CD4-positive, alpha-beta T cell treated with Interleukin-4 for 4 hours (primary cell): ENCODE measurements at places on chromosomes 3 and 15.
A peak's percentile ranks its signal among the peaks of the same experiment; 100 is the strongest.

GRCh38 chr3:175163686-175164085 is 304.6 kb downstream of the NAALADL2 start:
- no peak for DNase-seq

- no peak for DNase-seq
These were observed 27.1 kb upstream of the SLC30A4 start for GRCh38 chr15:45549541-45550220.

- no peak for DNase-seq
These were observed 7.0 kb upstream of the SPICE1 start for GRCh38 chr3:113521981-113522380.

GRCh38 chr3:51686056-51686455 is 15.0 kb downstream of the TEX264 start:
- no peak for DNase-seq

GRCh38 chr15:84750583-84751092 is 2.2 kb downstream of the ZNF592 start:
- DNase-seq = no peak

GRCh38 chr3:86245360-86245759 is 745.6 kb downstream of the VGLL3 start:
- DNase-seq = no peak

- no peak for DNase-seq
These were observed 33.5 kb downstream of the SV2B start for GRCh38 chr15:91133511-91133910.

GRCh38 chr3:9384141-9384828 is 13.1 kb upstream of the SETD5 start:
- DNase-seq = no peak

- DNase-seq = no peak
These were observed 18.2 kb upstream of the COL8A1 start for GRCh38 chr3:99620077-99620767.

DNA sequence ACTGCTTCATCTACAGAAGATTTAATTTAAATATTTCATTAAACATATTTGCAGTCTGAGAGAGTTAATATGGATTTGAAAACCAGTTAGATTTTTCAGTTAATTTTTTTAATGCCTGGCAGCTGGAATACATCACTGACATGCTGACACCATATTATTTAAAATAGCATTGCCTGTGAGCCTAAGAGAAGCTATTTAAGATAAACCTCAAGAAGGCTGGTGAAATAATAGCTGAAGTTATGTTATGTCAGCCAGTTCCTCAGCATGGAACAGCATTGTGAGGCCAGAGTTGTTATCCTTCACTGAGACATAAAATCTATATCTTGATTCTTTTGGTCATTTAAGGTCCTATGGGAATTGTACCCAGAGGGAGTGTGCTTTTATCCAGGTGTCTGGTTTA is 705.2 kb downstream of the NAALADL2 start:
- DNase-seq = no peak

- no peak for DNase-seq
These were observed 83.8 kb downstream of the GADL1 start for GRCh38 chr3:30810625-30811024.

DNA sequence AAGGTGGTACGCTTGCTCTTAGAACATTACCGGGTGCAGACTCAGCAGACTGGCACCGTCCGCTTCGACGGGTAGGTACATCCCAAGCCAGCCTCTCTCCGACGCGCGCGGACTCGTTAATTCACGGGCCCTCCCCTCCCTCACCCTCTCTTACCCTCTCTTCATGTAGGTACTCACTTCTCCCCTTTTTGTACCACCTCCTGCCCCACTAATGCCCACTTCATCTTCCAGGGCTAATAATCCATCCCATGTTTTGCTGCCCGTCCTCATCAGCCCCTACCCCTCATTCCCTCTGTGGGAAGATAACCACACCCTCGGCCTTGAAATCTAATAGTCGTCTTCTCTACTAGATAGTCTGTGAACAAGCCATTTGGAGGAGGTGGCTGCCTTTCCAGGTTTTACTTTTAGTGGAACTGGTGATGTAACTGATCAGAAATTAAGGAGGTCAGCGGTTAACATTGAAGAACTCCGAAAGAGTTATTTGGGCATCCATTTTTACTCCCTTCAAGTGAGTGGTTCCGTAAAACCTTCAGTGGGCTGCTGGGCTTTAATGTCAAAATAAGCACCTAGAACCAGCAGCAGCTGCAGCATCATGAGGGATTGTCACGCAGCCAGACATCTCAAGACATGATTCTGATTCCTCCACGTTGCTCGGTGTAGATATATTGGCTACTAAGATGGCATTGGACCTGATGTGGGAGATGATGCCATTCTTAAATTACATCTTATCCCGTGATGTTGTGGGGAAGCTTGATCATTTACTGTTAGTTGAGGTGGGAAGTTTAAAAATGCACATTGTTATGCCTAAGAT is 1.3 kb downstream of the FEM1B start:
- DNase-seq = no peak

GRCh38 chr3:148021381-148021780 is 612.2 kb downstream of the ZIC1 start:
- DNase-seq = no peak

DNA sequence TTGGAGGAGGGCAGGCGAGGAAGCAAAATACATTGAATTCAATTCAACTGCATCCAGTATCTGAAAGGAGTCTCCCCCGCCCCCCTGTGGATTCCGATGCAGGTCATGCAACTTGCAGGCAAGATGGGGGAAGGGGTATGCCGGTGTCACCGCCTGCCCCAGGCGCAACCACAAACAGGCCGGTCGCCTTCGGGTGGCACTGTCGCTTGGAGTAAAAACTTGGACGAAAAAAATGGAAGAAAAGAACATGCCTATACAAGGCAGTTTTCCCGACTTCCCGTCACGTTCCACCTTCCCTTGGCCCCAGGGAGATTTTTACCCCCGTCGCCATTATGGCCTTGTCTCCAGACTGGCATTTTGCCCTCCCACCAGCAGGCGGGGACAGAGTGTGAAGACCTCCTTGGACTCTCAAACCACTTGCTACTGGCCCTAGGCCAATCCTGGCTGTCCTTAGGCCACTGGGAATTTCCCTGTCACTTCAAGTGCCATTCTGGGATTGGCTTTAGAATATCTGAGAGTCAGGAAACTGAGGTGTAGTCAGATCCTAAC is 1.6 kb upstream of the NTRK3 start:
- DNase-seq = no peak

DNA sequence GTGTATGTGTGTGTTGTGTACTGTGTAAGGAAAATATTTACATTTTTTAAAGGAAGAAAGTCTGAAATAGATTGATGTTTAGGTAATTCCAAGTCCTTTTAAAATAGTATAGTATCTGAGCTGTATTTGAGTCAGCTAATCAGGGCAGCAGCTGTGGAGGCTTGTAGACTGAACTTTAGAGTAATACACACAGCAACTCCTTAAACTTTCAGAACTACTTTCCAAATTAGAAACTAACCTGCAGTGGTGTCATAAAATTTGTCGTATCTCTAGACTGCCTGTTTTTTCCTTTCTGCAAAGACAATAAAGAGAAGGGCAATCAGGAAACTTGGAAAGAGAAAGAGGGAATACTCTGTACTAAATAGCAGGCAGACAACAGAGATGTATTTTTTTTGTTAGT is 391.0 kb upstream of the AZI2 start:
- DNase-seq = no peak

- no peak for DNase-seq
These were observed 7.4 kb upstream of the CAMP start for GRCh38 chr3:48215876-48216275.

DNA sequence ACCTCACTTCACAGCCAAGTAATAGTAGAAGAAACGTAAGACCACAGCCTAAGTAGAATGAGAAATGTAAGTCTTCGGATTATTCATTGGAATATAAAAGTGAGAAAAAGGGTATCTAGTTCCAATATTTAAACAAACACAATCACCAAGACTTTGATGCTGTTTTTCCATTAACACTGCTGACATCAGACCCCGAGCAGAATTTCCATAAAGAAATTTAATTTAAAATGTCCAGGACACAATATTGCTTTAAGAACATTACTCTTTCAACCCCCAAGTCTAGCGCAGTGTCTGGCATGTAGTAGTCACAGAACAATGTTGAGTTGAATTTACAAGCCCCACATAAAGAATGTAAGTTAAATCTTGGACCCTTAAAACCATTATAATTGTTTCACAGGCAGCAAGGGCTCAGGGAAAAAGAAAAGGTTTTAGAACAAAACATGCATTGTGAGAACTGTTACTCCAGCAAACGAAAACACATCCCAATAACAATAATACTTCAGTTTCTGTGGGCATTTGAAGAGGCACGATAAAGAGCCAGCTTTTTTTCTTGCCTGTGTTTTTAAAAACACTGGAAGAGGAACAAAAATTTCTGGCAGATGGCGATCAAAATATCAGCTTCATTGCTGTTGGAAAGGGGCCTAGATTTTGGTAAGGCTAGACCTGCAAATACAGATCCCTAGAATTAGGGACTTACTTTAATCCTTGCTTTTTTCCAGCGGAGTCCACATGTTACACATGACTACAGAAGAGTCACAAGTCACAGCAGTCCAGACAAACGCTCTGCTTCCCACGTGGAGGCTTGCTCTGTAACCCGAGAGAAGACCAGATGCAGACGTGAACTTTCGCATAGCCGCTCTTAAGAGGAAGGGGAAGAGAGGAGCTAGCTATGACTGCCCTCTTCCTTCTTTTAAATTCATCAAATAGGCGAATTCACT is 77.9 kb upstream of the IGSF10 start:
- DNase-seq = no peak

- no peak for DNase-seq
These were observed 17.1 kb downstream of the PRR23E start for GRCh38 chr3:127209840-127210653.

- no peak for DNase-seq
These were observed 386.2 kb downstream of the EFHB start for GRCh38 chr3:19547665-19548464.

GRCh38 chr3:10292505-10293419 is at the start of gene GHRL:
Gene GHRL, minus strand, starts transcription at chr3:10292947. Its CDS starts 2,767 bp downstream, at chr3:10290180.
- peak; percentile 20 for DNase-seq

- DNase-seq = no peak
These were observed 7.6 kb upstream of the TCF12 start for GRCh38 chr15:56910801-56911200.

DNA sequence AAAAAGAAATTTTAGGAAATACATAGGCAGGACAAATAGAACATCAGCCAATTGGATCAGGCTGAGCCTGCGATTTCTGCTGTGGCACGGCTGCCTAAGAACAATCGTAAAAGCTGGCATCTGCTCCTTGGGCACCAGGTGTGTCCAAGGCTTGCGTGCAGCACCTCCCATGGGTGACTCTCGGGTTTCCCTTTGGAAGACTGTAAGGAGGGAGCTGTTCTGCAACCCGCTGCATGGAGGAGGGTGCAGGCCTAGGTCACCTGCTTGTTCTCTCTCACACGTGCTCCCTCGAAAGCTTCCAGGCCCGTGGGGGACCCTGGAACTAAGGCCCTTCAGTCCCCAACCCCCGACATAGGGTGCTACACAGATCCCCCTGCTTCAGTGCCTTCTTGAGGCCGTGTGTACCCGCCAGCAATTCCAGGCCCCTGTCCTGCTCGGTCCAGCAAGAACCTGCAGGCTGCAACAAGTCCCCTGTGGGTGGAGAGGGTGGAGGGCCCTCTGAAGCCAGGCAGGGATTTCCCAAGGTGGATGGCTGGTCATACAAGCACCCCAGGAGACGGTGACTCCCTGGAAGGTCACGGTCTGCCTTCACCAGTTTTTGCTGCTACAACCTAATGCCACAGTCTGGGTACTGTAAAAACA is 3.4 kb downstream of the GP9 start:
- DNase-seq = no peak

- no peak for DNase-seq
These were observed 308.9 kb upstream of the DNAJC19 start for GRCh38 chr3:181298421-181298820.

GRCh38 chr15:56832125-56832524 is 86.3 kb upstream of the TCF12 start:
- DNase-seq = no peak

GRCh38 chr3:182837855-182838454 is 44.7 kb downstream of the ATP11B start:
- DNase-seq = peak; percentile 19

DNA sequence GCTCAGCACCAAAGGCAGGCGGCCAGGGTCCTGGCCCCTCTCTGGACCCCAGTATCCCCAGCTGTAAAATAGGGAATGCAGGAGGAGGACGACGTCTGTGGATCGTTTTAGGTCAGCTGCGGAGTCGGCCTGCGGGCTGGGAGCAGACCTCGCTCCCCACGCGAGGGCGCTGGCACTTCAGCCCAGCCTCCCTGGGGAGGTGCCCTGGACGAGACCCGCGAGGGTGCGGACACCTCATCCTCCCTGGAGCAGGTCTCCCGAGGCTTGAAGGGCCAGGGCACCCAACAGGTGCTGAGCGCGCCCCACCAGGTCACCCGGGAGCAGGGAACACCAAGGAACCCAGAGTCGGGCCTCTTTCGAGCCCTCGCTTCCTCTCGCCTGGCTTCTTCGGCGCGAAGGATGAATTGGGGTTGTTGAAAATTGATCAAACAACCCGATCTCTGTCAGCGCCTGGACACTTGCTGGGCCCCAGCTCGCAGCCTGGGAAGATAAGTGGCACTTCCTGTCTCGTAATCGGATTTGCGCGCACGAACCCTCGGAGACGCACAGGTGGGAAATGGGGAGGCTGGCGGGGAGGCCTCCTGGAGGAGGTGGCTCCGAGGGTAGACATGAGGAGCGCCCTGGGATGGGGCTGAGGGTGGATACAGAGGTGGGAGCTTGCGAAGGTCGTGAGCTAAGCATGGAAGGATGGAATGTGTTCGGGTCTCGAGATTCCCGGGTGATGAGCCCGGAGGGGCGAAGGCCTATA is 588 bp upstream of the VIPR1 start:
- DNase-seq = peak; percentile 56

DNA sequence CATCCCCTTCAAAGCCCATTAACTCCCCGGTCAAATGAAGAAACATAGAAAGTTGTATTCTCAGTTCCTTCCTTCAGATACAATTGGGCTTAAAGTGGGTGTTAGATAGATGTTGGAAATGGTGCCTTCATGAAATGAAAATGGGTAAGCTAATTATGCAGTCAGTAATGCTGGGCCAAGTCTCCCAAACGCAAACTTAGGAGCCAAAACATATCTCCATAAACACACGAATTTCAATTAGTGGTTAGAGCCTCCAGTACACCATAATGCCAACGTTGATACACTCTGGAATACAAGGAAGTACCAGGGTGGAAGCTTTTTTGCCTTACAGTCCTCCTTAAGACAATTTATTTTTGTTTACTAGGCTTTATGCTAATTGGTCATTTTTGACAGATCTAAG is 1059.0 kb downstream of the TUSC7 start:
- no peak for DNase-seq
